ENCODE measurements at places on chromosomes 7 and 10. TPM values are rescaled to one million over a fixed set of nuclear protein-coding genes. Genes with fewer than 3 reads are reported as not detected.
A peak's percentile ranks its signal among the peaks of the same experiment; 100 is the strongest.

CD36 gene
- polyA plus RNA-seq = 396 TPM

- DNase-seq = peak; percentile 91
These were observed 671 bp upstream of the PAXIP1 start for GRCh38 chr7:155003376-155004214.

DNA sequence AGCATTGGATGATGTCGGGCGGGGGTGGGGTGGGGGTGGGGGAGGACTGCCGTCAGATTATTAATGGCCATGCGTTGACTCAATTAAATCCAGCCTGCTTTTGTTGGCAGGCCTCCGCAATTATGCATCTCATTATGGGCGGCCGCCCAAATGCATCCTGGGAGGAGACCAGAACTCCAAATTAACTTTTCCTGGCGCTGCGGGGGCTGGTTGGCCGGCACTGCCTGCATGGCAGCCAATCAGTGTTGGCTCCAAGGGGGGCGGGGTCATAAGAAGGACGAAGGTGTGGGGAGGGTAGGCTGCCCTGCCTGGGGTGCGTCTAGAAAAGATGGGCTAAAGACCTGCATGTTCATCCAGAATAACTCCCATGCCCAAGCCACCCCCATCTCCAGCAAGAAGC is 83.9 kb upstream of the PAX2 start:
- DNase-seq = no peak

- DNase-seq = peak; percentile 63
These were observed 179.6 kb downstream of the TCERG1L start for GRCh38 chr10:131131726-131132591.

DNA sequence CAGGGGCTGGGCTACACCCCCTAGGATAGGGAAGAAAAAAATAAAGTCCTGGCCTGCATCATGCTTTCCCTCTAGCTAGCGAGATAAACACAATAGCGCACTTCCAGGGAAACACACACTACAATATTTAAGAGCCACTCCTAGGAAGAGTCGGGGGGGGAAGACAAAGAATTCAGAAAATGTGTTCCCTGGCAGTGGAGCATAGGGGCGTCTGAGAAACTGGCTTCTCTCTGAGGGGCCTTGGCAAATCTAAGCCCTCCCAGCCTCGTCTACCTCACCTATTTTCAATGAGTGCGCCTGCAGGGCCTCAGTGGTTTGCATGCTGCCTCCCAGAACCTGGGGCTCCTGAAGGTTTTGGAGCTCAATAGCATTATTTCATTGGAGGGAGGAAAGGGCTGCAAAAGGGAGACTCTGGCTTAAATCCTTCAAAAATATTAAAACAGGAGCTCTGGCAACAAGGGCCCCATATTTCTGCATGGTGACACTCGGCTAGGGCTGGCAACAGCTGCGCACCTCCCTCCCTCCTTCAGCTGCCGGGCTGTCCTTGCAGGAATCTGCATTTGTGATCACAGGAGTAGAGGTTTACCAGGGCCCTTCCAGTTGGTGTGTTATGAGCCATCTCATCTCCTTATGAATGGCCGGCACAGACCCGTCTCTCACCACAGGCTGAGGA is 10.8 kb downstream of the ANXA11 start:
- no peak for DNase-seq

- DNase-seq = no peak
These were observed 211.1 kb upstream of the IGFBP3 start for GRCh38 chr7:46131916-46132795.

DNA sequence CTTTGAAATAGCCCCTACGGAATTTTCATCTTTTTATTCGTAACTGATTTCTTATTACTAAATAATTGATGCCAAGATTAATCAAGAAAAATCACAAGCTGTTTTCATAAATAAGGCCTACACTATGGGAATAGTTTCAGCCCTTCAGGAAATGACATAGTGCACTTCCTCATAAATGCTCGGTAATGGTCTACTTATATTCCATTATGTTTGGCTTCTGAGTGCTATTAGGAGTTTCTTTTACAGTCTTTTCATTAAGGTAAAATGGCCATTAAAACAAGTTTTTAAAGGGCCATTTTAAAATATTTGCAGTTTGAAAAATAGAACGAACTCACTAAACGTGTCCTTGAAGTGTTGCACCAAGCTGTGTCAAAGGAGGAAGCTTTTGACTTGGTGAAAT is 174.5 kb downstream of the DNAH11 start:
- DNase-seq = no peak

GRCh38 chr7:39414224-39415035 is 151.8 kb upstream of the YAE1 start:
- DNase-seq = peak; percentile 40

DNA sequence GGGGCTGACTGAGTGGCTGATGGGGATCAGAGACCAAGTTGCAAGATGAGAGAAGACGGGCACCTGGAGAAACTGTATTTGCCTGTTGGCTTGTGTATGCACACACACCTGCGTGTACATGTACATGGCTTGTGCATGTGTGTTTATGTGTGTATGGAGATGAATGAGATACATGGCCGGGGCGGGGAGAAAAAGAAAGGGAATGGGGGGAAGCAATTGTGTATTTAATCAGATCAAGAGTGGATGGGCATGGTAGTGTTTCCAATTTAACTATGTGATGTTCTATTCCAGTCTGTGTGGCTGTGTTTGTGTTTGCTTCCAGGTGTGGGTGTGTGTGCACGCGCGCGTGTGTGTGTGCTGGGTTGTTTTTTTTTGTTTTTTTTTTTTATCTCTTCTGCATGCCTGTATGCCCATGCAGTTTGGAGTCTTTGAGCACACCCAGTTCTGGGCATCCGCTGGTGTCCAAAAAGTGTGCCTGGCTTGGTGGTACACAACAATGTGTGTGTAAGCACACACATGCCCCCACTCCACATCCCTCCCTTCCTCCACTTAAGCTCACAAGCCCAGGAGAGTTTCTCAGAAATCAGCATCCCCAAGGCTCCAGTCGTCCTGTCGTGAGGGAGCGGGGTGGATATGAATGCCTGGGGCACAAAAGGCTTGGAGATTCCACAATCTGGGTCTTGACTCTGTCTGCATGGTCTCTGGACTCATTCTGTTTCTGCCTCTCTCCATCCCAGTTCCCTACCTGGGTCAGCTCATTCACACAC is 2.5 kb upstream of the VGF start:
- DNase-seq = no peak

LOXL4 gene
- polyA plus RNA-seq = 11.5 TPM

SLC26A5 gene
- polyA plus RNA-seq = 0.14 TPM

- peak; percentile 51 for DNase-seq
These were observed 59.7 kb downstream of the NRF1 start for GRCh38 chr7:129671266-129671665.

CACUL1 gene
- polyA plus RNA-seq = 25.7 TPM

GRCh38 chr7:131363719-131364118 is 36.0 kb downstream of the MKLN1 start:
- DNase-seq = no peak

GRCh38 chr7:93551063-93551895 is 23.2 kb downstream of the CALCR start:
- peak; percentile 33 for DNase-seq

IL15RA gene
- polyA plus RNA-seq = 3.2 TPM

EFCAB10 gene
- polyA plus RNA-seq = 0.93 TPM

DNA sequence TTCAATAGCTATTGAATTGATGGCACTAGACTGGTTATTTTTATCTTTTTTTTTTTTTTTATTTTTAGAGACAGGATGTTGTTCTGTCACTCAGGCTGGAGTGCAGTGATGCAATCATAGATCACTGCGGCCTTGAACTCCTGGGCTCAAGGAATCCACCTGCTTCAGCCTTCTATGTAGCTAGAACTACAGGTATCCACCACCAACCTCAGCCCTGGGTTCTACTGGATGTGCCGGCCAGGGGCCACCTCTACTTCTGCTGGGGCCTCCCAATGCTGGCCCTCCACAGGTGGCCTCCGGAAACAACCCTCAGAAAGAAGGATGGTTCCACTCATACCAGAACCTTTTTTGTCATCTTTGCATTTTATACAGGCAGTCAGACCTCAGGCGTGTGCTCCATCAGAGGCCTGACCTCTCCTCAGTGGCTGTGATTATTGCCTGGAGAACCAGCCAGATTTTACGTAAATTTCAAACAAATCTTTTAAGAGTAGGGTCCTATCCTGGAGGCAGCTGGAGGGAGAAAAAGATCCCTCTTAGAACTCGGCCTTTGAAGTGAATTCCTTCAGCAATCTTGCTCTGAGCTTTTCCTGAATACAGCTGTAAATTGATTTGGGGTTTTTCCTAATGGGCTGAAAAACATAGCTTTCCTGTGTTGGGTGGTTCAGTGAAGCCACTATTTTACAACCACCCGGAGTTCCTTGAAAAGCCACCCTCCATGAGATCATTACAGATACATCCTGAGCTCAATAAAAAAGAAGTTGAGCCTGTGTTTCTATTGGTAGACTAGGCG is 110.0 kb downstream of the SPAG6 start:
- DNase-seq = no peak

- DNase-seq = no peak
These were observed 6.8 kb downstream of the ZNF398 start for GRCh38 chr7:149154056-149154455.

DNA sequence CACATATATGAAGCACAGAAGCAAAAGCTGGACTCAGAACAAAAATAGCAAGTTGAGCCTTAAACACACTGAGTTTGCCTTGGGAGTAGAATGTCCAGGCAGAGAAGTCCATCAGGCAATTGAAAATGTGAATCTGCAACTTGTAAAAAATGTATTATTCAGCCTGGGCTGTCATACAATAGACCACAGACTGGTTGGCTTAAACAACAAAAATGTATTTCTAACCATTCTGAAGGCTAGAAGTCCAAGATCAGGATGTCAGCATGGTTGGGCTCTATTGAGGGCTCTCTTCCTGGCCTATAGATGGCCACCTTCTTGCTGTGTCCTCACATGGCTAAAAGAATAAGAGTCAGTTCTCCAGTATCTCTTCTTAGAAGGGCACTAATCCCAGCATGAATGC is 76.5 kb upstream of the CAPZA2 start:
- no peak for DNase-seq

DNA sequence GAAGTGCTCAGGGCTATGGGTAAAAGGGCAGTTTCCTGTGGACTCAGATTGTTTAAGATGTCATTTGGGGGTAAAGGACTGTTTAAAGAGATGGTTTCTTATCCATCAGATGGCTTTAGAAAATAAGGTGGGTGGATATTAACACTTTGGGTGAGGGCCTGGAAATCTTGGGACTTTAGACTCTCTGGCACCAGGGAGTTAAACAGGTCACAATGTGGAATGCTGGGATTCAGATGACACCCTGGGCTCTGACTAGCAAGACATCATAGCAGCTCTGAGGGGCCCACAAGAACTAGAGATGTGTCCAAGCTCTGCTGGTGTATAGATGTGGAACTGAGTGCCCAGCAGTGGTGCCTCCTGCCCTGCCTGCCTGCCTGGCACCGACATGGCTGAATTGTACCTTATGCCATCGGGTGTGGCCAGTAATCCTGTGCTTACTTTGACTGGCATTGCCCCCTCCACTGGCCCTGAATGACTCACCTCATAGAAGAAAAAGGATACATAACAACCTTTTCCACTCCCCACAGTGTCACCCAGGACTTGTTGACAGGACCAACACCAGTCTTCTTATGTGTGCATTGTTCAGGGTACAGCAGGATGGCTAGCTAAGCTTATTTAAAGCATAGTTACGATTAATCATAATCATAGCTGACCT is 100.0 kb upstream of the PRR15 start:
- no peak for DNase-seq

- DNase-seq = no peak
These were observed 58.5 kb downstream of the PKD1L1 start for GRCh38 chr7:47889723-47890122.

PRKG1 gene
- 35.5 TPM for polyA plus RNA-seq

GRCh38 chr10:131314799-131315198 is 3.3 kb upstream of the TCERG1L start:
- DNase-seq = no peak

- no peak for DNase-seq
These were observed 91.1 kb downstream of the PPP1R9A start for GRCh38 chr7:94998266-94999068.

DNA sequence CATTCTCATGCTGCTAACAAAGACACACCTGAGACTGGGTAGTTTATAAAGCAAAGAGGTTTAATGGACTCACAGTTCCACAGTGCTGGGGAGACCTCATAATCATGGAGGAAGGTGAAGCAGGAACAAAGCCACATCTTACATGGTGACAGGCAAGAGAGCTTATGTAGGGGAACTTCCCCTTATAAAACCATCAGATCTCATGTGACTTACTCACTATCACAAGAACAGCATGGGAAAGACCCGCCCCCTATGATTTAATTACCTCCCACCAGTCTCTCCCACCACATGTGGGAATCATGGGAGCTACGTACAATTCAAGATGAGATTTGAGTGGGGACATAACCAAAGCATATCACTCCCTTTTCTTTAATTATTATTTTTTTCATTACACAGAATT is 16.6 kb downstream of the COL28A1 start:
- DNase-seq = no peak

MYO1G gene
- polyA plus RNA-seq = 0.59 TPM

OR2A1 gene
- polyA plus RNA-seq = 0.19 TPM

GRCh38 chr7:76286842-76287403 is 15.6 kb upstream of the HSPB1 start:
- no peak for DNase-seq

- DNase-seq = no peak
These were observed 9.0 kb downstream of the CYP2W1 start for GRCh38 chr7:991729-992656.

DNA sequence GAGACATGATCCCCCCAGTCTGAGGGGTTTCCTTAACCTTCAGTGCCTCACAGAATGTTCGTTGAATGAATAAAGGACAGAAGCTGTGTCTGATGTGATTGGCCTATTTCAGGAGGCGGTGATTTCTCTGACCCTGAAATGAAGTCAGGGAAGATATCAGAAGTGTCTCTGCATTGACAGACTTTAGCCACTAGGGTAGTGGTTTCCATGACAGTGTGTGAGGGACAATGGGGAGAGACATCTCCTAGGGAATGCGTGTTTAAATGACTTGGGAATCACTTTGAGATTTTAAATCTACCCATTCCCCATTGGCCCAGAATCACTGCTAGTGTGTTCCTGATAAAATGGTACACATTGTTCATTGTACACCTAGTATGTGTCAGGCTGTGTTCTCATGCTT is 132.0 kb downstream of the CFAP58 start:
- DNase-seq = no peak

SLC18A2 gene
- 0.27 TPM for polyA plus RNA-seq

DNA sequence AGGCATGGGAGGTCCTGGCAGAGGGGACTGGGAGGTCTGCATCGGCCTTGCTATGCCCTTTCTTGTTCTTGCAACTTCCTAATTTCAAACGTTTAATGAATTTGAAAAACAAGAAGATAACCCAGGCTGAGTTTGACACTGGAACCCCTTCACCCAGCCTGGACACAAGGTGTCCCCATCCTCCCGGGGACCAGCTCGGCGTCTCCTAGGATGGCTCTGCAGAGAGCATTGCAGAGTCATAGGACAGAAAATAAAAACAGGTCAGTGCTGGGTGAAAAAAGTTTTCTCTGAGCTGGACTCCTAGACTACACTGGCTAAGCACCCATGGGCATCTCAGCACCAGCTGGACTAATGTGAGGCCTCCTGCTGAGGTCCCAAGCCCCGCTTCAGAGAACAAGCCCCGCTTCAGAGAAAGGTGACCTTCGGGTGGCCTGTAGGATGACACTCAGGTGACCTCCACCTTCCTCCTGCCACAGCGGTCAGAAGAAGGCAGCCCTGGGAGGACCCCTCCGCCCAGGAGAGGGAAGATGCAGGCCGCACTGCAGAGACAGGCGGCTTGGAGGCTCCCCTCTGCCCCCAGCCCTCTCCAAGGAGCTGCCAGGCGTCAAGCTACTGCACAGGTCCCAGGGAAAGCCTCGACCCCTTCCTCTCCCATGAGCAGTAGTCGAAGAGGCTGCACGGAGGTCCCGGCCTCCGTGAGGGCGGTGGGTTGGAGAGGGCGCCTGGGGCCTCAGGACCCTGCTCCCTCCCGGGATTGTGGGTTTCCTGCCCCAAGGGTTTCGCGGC is 9.3 kb upstream of the UNCX start:
- DNase-seq = no peak

PKD2L1 gene
- polyA plus RNA-seq = not detected
